ENCODE measurements at places on chromosomes 13 and 19.

DNA sequence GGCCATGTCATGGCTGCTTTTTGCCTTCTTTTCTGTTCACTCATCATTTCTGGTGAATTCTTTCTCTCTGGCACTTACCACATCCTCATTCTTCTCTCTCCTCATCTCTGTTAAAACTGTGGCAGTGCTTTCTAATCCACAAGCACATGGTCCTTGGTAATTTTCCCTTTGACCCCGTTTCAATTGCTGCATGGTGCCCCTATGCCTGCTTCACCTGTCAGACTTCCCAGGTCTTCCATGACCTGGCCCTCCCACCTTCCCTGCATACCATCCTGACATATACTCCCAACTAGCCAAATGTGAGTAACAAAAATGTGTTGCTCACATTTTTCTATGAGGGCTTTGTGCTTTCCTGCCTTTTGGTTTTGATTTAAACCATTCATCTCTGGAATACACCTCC is 286.5 kb downstream of the MTUS2 start:
- DNase-seq: no peak

- DNase-seq: no peak
These were observed 3.4 kb downstream of the ATP1A3 start for GRCh38 chr19:41990615-41991014.

DNA sequence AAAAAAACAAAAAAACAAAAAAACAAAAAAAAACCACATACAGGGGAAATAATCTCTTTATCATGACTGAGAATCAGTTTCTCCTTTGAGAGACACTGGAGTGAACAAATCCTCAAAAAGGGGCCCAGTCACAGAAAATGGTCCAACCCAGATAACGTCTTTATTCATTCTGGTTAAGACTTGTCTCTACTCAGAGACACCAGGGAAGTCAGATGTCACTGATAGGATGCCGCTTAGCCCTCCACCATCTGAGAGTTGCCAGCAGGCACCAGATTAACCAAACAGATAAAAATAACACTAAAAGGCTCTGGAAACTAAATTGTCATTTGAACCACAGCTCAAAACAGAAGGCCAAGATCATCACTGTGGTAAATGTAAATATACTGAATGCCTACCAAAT is 1163.4 kb upstream of the ATXN8OS start:
- DNase-seq: no peak

DNA sequence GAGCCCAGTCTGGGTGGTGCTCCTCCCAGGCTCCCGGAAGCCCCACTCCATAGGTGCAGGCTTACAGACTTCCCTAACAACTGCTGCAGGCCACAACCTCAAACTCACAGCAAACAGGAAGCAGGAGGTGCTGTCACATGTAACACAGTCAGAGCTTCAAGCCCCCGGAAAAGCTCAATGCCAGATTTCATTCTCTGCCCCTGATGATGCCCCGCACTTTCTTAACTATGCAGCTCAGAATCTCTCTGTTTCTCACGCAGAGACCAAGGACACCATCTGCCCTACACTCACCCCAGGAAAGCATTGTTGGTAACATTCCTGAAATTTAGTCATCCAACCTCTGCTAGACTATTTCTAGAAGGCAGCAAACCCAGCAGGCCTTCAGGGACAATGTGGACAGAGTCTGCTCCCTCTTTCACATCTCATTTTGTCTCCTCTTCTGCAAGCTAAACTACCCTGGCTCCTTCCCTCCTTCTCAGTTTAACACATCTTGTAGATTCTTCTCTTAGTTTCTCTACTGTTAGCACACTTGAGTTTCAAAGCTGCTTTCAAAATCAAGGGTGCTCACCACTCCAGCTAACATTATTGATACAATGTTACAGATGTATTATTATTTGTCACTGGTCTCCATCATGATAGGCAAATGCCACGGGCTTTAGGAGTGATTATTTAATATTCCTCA is 162.5 kb downstream of the KCTD12 start:
- DNase-seq: no peak

- no peak for DNase-seq
These were observed 6.6 kb upstream of the TFDP1 start for GRCh38 chr13:113577881-113578435.

GRCh38 chr19:50796128-50796633 is 6.0 kb downstream of the ACP4 start:
- DNase-seq: no peak

- DNase-seq: no peak
These were observed 166.4 kb upstream of the SOX1 start for GRCh38 chr13:111900390-111901131.

DNA sequence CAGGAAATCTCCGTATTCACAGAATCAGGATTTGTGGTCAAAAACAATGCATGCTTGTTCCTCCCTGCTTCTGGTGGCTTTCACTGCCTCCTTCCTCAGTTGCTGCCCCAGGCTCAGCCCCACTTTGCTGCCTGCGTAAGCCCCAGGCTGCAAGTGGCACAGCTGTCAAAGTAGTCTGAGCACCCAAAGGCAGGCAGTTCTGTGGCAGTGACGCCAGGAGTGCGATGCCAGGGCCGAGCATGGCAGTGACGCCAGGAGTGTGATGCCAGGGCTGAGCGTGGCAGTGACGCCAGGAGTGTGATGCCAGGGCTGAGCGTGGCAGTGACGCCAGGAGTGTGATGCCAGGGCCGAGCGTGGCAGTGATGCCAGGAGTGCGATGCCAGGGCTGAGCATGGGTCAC is 77.3 kb upstream of the GPR183 start:
- DNase-seq: no peak

GRCh38 chr13:38844581-38844980 is 146.1 kb downstream of the STOML3 start:
- DNase-seq: no peak

- DNase-seq: no peak
These were observed at the start of gene ZIC5 for GRCh38 chr13:99971576-99972189. Gene ZIC5 (minus strand): TSS chr13:99971767. CDS start chr13:99971603, 164 bp downstream.
